ENCODE measurements at places on chromosomes 1 and 21.
A peak's percentile ranks its signal among the peaks of the same experiment; 100 is the strongest.

- DNase-seq, result no peak
Observed at GRCh38 chr1:153571706-153572105, 6.1 kb upstream of the S100A2 start.

DNA sequence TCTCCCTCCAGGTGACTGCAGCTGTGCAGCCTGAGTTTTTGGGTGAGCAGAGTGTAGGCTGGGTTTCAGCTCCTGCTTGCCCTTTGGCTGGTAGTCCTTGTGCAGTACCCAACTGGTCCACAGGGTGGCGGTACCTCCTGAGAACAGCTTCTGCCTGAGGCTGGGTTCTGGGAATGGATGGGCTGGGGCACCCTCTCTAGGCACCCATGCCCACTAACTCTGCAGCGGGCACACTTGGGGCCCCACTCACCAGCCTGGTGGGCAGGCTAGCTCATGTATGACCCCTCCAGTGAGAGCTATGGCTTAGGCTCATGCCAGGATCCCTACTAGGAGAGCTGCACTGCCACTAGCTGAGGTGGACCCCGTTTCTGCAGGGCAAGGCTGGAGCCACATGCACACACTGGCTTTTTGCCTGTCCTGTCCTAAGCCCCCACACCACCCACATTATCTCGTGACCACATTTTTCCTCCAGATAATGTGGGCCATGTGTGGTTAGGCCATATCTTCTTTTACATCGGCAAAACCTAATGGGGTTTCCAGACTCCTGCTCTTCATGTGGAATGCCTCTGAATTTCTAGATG, 15.5 kb upstream of the GSTM4 start:
- peak; percentile 95 for DNase-seq

DNA sequence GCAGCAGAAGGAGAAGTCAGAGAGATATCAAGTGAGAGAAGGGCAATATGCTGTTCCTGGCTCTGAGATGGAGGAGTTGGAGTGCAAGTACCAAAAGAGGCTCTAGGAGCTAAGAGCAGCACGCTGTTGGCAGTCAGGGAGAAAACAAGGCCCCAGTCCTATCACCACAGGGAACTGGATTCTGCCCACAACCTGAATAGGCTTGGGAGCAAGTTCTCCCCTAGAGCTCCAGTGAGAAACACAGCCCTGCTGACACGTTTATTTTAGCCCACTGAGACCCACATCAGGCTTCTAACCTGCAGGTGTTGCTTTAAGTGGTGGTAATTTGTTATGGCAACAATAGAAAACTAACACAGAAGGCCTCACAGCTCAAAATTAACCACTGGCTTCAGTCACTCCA, 31.8 kb upstream of the ZNF644 start:
- DNase-seq, result no peak

- DNase-seq, result no peak
Observed at GRCh38 chr1:234907940-234908405, 220.7 kb downstream of the TOMM20 start.

- DNase-seq, result no peak
Observed at GRCh38 chr1:93255222-93256079, 74.9 kb downstream of the CCDC18 start.

DNA sequence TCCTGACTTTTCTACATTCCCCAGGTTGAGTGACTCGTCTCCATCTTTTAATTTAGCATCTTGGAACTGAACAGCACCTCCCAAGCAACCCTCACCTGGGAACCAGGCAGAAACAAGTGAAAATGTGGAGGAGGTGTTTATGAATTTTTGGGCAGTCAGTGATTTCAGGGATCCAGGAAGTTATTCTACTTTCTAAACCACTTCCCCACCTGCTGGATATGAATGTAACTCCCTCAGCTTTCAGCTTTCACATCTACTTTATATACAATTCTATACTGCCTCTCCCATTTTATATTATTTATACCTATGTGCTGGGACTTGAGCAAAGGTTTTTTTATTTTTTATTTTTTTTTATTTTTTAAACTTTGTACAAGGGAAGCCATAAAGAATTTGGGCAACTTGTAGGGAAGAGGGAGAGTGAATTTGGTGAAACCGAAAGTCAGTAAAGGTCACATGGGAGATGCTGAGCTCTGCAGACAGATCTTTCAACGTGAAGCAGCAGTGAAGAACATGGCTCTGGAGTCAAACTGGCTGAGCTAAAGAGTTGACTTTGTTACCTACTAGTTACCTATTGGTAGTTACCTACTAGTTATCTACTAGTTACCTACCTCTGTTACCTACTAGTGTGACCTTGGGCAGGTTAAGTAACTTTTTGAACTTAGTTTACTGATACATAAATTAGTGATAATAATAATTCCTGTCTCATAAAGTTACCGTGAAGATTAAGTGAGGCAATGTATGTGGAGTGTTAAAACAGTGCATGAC, 45.5 kb downstream of the DDR2 start:
- no peak for DNase-seq

DNA sequence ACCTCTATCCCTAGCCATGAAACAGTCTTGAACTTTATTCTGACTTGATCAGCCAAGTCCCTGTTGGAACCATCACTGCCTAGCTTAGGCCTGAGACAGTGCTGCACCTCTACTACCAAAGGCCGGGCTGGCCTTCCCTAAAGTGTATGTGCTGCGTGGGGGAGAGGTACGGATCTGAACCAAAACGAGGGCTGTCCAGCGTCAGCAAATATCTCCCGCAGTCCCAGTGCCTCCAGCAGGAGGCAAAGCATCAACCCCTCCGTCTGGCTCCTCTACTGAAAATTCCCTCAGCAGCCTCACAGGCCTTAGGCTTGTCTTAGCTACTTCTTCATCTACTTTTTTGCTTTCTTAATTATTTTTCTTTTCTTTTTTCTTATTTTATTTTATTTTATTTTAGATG, 33.3 kb upstream of the KIF26B start:
- DNase-seq, result no peak

DNA sequence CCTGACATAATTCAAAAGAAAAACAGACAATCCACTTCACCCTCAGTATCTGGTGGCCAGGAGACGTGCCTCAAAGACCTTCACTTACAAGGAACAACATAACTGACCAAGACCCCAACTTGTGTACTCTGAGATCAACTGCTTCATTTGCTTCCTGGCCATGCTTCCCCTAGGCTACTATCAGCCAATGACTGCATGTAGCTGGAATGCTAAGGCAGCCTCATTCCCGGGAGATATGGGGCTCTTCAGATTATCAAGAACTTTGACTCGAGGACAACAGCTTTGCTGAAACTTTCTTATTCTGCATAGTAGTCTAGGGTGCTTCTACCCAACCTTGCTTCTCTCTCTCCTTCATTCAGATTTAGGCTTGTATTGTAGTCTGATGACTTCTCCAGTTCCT, 11.7 kb upstream of the UCK2 start:
- DNase-seq, result no peak

DNA sequence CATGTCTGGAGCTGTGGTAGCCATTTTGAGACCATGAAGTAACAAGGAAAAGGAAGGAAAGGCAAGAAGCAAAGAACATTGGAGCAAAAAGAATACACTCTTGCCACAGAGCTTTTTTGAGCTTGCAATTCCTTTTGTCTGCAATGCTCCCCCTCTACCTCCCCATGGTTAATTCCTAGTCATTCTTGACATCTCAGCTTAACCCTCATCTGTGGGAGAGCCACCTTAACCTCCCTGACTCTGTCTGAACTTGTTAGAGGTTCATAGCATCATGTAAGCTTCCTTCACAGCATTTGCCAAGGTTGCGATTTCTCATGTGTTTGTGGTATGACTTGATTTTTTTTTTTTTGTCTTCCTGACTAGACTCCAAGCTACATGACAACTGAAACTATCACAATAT, 564.1 kb upstream of the PLXNA2 start:
- no peak for DNase-seq

DNA sequence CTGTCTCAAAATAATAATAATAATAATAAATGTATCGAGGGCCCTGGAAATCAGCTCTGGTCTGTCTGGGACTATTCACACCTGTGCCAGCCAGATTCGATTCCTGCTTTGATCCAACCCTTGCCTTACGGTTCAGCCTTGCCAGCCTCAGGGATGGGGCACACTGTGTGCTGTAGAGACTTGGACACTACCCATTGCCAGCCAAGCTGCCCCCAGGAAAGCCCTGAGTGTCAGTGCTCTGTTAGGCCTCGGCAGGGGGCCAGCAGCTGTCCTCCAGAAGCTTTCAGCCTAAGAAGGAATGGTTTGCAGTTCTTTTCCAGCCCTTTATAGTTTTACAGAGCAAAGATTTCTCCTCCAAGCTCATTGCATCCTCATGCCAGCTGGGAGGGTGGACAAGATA, 96.2 kb upstream of the RUNX3 start:
- DNase-seq, result no peak

GRCh38 chr1:220281159-220281574, 8.9 kb upstream of the RAB3GAP2 start:
- no peak for DNase-seq

DNA sequence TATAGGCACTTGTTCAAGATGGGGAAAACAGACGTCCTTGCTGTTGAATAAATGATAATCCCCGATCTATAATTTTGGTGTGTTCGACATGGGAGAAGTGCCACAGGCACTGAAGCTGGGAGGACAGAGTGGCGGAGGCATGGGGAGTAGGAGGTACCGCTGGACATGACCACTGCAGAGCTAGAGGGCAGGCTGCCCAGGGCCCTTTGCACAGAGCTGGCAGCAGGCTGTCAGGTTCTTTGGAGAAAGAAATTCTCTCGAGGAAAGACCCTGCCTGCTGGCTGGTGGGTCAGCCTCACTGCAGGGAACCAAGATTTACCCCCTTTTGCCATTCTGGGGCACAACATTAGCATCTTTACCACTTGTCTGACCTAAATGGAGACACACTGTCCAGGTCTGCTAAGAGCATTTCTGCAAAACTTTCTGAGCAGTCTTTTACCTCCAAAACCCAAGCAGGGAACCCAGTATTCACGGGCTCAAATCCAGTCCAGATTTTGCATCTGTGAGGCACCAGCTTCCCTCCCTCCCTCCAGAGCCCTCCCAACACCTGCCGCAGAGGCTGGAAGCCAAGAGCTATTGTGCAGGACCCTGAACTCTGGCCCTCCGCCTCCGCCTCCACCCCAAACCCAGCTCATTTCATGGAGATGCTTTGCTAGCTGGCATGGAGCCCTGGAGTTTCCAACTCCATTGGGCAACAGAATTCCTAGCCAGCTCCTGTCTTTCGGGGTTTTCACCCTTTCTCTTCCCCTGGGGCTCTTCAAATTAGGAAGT, 142.3 kb downstream of the PLXNA2 start:
- no peak for DNase-seq

- DNase-seq, result no peak
Observed at GRCh38 chr1:232878086-232878485, 72.3 kb upstream of the NTPCR start.

DNA sequence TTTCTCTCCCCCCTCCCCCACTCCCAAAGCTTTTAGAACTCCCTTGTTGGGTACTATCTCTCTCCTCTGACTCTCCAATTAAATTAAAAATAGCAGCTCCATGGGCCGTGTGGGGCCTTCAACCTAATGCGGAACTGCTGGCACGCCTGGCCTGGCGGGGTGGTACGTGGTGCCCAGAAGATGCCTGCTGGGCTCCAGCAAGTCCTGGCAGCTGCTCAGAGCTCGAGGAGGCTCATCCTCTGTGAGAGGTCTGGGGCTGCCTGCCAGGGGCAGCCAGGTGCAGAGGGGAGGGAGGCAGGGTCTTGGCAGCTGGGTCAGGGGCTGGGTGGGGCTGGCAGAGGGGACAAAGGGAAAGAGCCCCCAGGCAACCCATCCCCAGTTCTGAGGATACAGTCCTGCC, 74.4 kb downstream of the ACTL8 start:
- DNase-seq, result no peak

DNA sequence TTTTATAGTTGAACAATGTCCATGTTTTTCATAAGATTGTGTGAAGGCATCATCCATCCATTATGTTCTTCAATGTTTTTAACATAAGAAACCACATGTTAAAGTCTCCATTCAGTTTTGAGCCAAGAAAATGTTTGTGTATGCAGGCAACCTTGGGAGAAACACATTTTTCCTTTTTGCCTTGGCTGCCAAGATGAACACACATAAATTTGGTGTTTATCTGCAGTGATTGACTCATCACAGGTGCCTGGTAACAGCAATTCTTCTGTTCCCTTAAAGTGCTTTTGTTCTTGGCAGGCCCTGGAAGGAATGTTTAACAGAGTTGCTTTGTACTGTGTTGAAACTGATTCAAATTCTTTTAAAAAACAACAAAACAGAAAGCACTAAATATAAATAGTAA, 709.9 kb upstream of the ADGRL4 start:
- DNase-seq, result no peak

GRCh38 chr1:161187311-161187710, 10.0 kb upstream of the B4GALT3 start:
- DNase-seq, result no peak

DNA sequence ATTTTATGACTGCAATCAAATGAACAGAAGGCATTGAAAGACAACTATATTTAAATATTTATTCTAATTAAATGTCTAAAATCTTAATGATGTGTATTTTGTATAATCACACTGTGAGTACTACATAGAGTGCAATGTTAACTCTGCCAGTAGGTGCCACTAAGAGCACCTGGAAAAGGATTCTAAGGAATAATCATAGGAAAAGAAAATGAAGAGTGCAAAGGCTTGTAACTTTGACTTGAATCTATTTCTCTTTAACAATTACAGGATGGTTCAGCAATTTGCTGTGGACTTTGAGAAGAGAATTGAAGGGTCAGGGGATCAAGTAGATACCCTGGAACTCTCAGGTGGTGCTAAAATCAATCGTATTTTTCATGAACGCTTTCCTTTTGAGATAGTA, 200.4 kb downstream of the DNM3 start:
- no peak for DNase-seq

DNA sequence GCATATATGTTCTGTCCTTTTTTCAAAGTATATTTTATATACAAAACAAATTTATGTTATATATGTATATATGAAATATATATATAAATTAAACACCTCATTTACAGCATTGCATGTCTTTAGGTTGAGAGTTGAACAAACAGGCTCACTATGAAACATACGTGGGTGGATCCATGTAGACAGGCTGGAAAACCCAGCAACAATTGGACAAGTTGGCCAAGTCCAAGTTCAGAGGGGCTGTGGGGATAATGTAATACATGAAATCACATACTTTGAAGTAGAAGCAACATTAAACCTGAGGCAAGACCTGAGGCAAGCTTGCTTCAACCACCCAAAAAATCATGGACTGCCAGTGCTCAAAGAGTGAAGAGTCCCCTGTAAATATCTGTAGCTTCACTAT, 39.7 kb downstream of the KCNJ6 start:
- no peak for DNase-seq

All from activated naive CD4-positive, alpha-beta T cell (primary cell).